Fibroblast of upper back skin (primary cell): ENCODE measurements at places on chromosomes 7 and 10.

GRCh38 chr10:3225561-3225960 is 53.0 kb upstream of the PITRM1 start:
- DNase-seq = peak; percentile 97

- DNase-seq = no peak
Measured at GRCh38 chr7:17298840-17299482, 509 bp downstream of the AHR start.

GRCh38 chr10:13784067-13784466 is 197.3 kb downstream of the PRPF18 start:
- peak; percentile 46 for DNase-seq

DNA sequence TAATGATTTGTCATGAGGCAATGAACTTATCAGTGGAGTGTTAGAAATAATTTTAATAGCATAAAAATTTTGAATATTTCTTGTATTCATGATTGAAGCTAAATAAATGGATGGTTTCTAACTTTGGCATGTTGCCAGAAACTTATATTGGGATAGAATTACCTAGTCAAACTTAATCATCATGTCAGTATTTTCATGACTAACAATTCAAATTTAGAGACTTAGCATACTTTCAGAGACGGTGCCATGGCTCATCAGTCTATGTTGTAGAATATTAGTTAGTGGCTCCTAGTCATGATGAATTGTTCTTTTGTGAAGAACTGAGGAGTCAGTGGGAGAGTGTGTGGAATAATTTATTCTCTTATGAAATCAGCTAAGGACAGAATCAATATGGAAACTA is 599.6 kb upstream of the POT1 start:
- DNase-seq = no peak

DNA sequence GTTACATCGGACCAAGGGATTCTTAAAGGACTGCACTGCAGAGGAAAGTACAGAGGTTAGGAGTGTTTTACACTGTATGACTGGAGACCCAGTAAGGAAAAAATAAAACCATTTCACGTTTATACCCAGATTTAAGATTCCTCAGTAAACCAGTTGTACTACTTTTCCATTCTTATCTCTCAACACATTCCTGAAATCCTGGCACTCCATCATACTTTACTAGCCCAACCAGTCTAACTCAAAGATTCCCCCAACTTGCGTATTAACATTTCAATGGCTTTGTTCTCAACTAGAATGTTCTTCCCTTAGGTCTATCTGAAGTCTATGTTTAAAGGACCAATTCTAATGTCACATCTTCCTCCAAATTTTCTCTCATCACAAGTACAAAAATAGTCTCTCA is 8.0 kb downstream of the CCDC186 start:
- no peak for DNase-seq

DNA sequence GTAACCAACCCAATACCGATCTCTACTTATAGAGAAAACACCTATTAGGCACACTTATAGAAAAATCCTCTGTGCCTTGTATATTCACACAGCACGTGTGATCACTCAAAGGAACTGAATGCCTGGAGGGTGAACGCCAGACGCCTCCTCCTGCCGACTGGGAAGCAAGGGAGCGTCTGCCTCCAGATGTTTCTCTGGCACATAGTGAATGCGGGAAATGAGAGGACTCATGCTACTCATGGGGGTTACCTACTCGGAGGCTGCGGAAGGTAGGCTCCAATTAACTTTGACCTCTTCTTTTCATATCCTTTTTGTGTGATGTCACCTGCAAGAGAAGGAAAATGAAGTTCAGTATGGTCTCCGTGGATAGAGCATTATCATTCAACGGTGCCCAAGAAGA is 203.3 kb downstream of the DIP2C start:
- peak; percentile 61 for DNase-seq

DNA sequence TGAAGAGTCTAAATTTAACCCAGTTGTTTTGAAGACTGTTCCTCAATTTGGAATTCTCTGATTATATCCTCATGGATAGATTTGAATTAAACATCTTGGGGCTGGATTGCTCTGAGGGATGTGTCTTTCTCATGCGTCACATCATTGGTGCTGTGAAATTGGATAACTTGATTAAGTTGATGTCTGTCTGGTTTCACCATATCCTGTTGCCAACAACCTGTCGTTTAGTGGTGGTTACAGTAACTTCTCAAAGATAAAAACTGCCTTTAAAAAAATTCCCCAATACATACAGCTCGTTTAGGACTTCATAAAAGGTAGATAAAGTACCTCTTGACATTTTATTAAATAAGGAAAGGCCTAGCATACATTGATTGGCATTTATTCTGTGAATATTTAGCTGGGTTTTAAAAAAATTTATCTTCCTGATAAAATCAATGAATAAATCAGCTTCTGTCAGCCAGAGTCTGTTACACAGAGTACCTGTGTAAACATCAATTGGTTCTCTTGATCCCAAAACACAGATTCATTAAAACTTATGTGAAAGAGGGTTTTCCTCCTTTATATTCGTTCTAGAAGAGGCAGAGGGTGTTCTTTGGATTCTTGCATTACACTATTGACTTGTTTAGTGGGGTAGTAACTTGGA is 10.5 kb downstream of the CRCP start:
- DNase-seq = peak; percentile 43

GRCh38 chr10:110391541-110391940 is 86.8 kb upstream of the SMNDC1 start:
- DNase-seq = no peak

- DNase-seq = no peak
Measured at GRCh38 chr7:4606797-4607196, 75.3 kb upstream of the FOXK1 start.

DNA sequence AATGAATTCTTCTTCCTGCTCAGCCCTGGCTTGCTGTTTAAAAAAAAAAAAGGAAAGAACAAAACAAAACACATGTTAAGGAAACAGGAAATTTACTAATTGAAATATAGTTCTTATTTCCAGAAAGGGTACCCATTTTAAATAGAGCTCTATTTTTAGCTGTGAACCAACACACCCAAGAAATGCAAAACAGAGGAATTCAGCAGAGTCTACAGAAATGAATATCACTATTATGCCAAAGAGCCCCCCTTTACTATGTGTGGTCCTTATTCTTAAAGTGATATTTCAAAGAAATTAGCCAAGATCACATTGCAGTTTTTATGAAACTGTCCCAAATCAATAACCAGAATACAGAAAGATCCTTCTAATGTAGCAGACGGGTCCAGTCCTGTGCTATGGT is 53.7 kb downstream of the CCDC6 start:
- DNase-seq = no peak

GRCh38 chr10:29328983-29329382 is 40.1 kb downstream of the LYZL1 start:
- DNase-seq = peak; percentile 87
